ENCODE measurements at places on chromosomes 4 and X.

DNA sequence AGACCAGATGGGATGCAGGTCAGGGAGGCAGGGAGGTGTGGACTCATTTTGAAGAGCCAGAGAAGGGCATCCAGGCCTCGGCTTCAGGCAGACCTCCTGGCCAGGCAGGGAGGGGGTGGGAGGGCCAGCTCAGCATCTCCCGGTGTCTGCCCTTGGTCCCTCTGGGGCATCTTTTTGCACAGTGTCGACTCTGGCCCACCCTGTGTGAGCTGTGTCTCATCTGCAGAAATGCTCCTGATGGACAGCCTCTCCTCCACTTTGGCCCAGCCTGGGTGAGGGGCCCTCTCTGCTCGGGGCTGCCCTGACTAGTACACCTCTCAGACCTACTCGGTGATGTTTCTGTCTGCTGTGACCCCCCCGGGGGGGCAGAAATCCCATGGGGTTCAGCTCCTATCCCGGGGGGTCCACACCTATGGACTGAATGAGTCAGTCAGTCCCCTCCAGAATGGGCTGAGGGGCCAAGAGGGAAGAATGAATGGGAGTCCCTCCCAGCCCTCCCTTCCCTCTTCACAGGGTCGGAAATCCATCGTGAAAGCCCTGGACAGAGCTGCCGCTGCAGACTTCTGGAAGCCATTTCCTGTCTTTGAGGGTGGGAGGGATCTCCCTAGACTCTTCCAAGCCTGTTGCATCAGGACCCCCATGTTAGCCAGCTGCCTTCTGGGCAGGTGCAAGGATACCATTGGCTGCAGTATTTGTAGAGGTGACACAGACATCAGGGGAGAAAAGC lies 196.7 kb upstream of the PSAPL1 start:
- DNase-seq, result no peak

DNA sequence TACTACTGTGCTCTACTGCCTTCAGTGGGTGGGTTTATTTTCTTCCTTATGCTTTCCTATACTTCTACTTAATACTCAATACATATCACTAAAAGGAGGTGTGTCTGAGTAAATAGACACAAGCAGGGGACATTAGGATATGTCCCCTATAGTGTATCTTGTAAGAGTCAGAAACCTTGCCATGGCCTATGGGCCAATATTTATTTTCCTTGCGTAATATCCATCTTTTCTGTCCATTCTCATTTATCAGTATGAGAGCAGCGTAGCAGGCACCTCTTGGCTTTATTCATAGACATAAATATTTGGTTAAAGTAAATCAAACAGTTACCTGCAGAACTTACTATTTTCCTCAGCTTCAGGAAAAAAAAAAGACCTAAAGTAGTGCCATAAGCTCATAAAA lies 46.6 kb upstream of the PHF8 start:
- no peak for DNase-seq

- no peak for DNase-seq
These were observed 460.2 kb upstream of the SMIM31 start for GRCh38 chr4:164293743-164294142.

GRCh38 chr4:41022116-41022515 lies 192.2 kb downstream of the APBB2 start:
- DNase-seq, result no peak

Data from omental fat pad (tissue), 4 donors.